IMR-90 (cell line): ENCODE measurements at places on chromosomes 4 and X. TPM values are rescaled to one million over a fixed set of nuclear protein-coding genes. Genes with fewer than 3 reads are reported as not detected.
A peak's percentile ranks its signal among the peaks of the same experiment; 100 is the strongest.

Gene ADGRL3
- 0.46 TPM in 2 replicates for polyA plus RNA-seq

Gene SMIM10L2A
- 0.09 and 0.10 TPM in 2 replicates for polyA plus RNA-seq

Gene SMARCAD1
- polyA plus RNA-seq, result 10.5 and 12.3 TPM in 2 replicates

Gene MAGEB2
- not detected in 2 replicates for polyA plus RNA-seq

Gene TMEM33
- 23.6 and 27.5 TPM in 2 replicates for polyA plus RNA-seq

Gene GLRA2
- polyA plus RNA-seq, result not detected in 2 replicates

Gene SLC2A9
- polyA plus RNA-seq, result 1.0 and 2.1 TPM in 2 replicates

Gene FAM184B
- 0.07 and 0.13 TPM in 2 replicates for polyA plus RNA-seq

Gene RAP1GDS1
- polyA plus RNA-seq, result 23.0 and 29.0 TPM in 2 replicates

Gene CXCL5
- 0.14 and 0.22 TPM in 2 replicates for polyA plus RNA-seq

Gene TKTL2
- not detected in 2 replicates for polyA plus RNA-seq

- no peak for DNase-seq
These were observed 58.3 kb upstream of the SMIM31 start for GRCh38 chr4:164695650-164696049.

DNA sequence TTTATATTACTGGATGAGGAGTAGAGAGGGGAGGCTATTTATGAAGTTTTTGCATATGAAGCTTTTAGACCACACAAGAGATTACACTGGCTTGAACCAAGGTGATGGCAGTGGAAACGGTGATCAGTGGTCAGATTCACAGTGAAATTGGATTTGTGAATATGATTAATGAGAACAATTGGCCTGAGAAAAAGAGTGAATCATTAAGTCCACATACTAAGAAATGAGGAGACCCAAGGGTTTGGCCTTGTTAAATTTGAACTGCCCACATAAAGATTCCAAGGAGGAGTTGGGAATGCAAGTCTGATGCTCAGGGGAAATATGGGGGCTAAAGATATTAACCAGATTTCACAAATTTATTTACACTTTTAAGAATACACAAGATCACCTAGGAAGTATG, 155.3 kb upstream of the ADGRL3 start:
- no peak for DNase-seq

DNA sequence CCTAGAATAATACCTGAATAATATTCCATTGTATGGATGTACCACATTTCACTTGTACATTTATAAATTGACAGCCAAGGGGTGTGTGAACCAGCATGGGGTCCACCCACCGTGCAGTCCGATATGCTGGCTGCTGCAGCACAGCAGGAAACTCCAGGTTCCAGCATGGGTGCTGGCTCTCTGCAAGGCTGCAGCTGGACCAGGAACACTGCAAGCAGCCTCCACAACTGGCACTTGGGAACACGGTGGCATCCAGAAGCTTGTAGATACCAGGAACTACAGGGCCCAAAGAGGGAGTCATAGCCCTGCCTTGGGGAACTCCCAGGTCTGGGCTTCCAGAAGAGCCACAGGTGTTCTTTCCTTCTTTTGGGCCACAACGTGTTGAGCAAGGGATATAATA, 91.2 kb downstream of the NXF2 start:
- DNase-seq, result no peak

GRCh38 chr4:9800848-9801247, 19.4 kb downstream of the DRD5 start:
- DNase-seq, result no peak

DNA sequence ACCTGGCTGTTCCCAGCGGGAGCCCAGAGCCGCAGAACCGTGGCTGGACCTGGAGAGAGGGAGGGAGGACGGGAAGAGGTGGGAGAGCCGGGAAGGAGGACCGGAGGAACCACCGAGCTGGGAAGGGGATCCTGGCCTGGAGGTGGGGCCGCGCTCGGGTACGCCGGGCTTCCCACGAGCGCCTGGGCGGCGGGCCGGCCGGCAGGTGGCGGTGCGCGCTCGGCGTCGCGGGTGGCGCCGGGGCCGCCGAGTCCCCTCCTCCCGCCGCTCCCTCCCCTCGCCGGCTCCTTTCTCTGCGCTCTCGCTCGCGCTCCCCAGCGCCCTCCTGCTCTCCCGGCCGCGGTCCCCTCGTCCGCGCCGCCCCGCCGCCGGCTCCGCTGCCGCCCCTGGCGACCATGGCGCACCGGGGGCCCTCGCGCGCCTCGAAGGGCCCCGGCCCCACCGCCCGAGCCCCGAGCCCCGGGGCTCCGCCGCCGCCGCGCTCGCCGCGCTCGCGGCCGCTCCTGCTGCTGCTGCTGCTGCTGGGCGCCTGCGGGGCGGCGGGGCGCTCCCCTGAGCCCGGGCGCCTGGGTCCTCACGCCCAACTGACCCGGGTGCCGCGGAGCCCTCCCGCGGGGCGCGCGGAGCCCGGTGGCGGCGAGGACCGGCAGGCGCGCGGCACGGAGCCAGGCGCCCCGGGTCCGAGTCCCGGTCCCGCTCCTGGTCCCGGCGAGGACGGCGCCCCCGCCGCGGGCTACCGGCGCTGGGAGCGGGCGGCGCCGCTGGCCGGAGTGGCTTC, at the start of gene SORCS2:
TSS of gene SORCS2 (plus strand) at position 287 of the 778 bp plus-strand sequence.
- peak; percentile 39 for DNase-seq

GRCh38 chrX:42384956-42385355, 393.0 kb downstream of the PPP1R2C start:
- no peak for DNase-seq

DNA sequence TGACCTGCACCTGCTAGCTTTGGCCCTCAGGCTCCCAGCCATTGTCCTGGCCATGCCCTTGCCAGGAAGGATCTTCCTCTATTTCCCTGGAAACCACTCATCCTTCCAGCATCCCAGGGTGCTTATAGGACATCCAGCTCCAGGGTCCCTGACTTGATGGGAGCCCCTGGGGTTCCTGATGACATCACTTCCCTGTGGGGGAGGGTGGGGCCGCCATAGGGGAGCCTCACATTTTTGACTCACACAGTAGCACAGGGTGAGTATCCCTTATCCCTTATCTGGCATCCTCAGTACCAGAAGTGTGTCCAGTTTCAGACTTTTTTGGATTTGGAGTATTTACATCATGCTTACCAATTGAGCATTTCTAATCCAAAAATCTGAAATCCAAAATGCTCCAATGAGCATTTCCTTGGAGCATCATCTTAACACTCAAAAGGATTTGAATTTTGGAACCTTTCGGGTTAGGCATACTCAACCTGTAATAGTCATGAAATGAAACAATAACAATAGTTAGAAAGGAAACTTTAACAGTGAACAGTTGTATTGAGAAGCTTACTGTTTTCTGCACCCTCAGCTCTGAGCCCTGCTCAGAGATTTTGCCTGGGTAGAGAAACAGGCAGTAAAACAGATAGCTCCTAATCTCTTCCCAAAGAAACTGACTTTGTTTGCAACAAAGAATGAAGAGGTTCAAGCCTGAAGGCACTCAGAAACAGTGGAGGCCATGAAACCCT, 22.1 kb downstream of the TNIP2 start:
- DNase-seq, result no peak

DNA sequence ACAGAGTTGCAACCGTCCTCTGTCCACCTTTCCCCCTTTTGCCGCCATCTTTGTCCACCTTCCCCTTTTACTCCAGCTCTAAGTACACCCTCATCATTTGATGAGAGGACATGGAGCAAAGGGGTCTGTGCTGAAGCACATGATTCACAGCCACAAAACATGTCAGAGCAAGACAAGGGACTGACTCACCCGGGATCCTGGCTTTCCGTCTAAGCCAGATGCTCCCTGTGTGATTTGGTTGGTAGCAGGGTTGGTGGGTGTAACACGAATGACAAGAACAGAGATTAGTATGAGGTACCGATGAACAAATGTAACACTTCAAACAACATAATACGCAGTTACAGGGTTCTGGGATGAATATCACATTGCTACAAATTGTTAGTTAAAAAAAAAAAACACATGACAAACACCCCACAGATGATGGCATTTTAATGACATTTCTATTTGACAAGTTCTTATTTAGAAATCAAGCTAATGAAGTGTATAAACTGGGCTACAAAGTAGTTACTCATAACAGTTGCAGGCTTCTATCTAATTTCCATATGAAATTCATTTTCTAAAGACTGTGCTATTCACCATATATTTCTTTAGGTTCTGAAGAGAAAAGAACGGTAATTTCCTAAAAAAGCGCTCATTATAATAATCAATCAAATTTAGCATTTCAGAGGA, 71.4 kb upstream of the ETNPPL start:
- DNase-seq, result peak; percentile 87

GRCh38 chrX:67781132-67781531, 237.3 kb downstream of the AR start:
- no peak for DNase-seq

- DNase-seq, result no peak
These were observed 103.5 kb downstream of the CNOT6L start for GRCh38 chr4:77715414-77716290.

GRCh38 chrX:125998432-125998831, 167.7 kb downstream of the DCAF12L2 start:
- DNase-seq, result no peak

GRCh38 chr4:148079961-148080360, 348.1 kb downstream of the ARHGAP10 start:
- DNase-seq, result no peak

- DNase-seq, result peak; percentile 83
These were observed 189.0 kb upstream of the ANXA10 start for GRCh38 chr4:167903291-167903721.

- no peak for DNase-seq
These were observed 21.4 kb downstream of the NKX6-1 start for GRCh38 chr4:84477738-84478137.

- peak; percentile 44 for DNase-seq
These were observed 337 bp downstream of the STIM2 start for GRCh38 chr4:26860922-26861433.

- no peak for DNase-seq
These were observed 39.5 kb upstream of the PTPN13 start for GRCh38 chr4:86554646-86555045.

GRCh38 chrX:12802741-12803140, 11.5 kb downstream of the PRPS2 start:
- DNase-seq, result no peak

- peak; percentile 91 for DNase-seq
These were observed 17.7 kb downstream of the ACSL1 start for GRCh38 chr4:184807797-184808712.

DNA sequence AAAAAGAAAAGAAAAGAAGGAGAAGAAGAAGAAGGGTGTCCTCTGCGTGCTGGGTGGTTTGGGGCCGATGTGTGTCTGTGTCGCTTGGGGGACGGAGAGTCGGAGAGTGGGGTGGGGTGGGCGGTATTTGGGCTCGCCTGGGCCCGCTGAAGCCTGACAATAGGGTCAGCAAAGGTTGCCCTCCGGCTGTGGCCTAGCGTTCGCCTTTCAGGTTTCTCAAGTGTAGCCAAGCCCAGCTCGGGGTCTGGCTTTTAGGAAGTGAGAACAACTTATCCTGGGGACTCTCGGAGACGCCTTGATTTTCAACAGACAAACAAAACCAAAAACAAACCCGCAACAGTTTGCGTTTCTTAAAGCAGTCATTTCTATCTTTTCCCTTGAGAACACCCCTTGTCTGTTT, 4.1 kb upstream of the SOX3 start:
- no peak for DNase-seq

DNA sequence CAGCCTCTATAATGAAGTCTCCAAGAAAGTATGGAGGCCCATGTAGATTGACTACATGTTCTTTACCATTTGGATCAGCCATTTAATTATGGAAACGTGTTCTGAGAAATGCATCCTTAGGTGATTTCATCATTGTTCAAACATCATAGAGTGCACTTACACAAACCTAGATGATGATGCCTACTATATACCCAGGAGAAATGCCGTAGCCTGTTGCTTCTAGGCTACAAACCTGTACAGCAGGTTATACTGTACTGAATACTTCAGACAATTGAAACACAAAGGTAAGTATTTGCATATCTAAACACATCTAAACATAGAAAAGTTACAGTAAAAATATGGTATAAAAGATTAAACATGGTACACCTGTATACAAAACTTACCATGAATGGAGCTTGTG, 186.5 kb upstream of the FSTL5 start:
- no peak for DNase-seq

GRCh38 chrX:106415276-106415895, 196.4 kb upstream of the RADX start:
- DNase-seq, result peak; percentile 13

DNA sequence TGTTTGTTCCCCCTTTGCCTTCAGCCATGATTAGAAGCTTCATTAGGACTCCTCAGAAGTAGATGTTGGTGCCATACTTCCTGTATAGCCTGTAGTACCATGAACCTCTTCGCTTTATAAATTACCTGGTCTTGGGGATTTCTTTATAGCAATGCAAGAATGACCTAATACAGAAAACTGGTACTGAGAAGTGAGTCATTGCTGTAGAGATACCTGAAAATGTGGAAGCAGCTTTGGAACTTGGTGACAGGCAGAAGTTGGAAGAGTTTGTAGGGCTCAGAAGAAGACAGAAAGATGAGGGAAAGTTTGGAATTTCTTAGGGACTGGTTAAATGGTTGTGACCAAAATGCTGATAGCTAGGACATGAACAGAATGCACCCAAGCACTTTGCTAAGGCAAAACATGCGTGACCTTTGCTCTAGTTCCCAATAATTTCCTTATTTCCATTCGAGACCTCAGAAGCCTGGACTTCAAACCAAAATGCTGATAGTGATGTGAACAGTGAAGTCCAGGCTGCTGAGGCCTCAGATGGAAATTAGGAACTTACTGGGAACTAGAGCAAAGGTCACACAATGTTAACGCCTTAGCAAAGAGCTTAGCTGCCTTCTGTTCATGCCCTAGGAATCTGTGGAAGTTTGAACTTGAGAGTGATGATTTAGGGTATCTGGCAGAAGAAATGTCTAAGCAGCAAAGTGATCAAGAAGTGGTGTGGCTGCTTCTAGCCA, 3.0 kb upstream of the USP46 start:
- no peak for DNase-seq

DNA sequence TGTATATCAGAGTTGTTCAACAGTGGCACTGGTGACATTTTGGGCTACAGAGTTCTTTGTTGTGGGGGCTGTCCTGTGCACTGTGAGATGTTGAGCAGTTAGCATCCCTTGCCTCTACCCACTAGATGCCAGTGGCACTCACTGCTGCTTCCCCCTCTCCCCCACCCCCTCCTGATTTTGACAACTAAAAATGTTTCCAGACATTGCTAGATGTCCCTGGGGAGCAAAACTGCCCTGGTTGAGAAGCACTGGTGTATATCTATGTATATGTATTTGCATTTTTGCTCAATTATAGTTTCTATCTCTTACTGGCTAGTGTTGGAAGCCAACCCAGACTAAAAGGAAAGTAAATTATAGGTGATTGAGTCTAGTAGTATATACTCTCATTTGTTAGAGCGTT, 2.4 kb downstream of the TMEM131L start:
- DNase-seq, result no peak

DNA sequence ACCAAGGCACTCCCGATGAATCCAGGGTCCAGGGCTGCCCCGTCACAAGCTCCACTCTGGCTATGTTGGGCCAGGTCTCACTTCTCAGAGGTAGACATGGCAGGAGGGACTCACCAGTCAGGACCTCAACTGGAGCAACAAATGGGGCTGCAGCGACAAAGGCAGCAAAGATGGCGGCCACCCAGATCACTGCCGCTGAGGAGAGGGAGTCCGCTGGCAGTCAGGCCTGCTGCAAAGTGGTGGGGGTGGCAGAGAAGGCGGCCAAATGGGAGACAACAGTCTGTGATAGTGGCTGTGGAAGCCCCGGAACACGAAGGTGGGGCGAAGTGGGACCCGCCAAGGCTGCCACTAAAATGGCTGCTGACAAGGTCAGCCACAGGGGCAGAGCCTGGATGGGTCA, 143.3 kb upstream of the RADX start:
- DNase-seq, result no peak
